Cerebellum (tissue), 4 donors: ENCODE measurements at places on chromosomes 13 and 19.

DNA sequence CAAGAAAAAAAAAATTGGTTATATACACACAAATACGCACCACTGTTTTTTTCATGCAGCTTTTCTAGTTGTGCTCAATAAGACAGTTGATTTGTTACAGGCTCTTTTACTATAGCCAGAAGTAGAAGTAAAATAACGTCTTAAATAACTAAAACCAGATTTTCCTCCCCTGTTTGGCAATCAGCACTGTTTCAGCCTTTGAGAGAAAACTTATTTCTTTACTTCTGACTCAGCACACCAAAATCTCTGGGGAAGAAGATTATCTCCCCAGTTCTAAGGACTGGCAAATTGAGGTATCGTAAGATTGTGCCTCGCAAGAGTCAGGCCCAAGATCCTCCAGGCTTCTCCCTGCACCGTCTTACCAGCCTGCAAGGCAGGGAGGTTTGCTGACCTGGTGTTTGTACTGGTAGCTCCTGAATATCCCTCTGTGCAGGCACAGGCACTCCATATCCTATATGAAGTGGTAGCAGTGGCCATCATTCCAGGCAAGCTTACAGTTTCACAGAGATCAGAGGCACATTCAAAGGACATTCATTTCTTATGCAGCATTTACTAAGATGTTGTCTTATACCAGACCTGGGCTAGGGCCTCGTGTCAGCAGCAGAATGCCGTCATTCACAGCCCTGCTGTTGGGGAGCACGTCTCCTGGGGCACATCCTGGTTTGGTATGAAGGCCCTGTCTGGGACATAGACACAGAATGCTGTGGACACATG lies 268.2 kb downstream of the ZNF536 start:
- no peak for DNase-seq

GRCh38 chr19:31334849-31335624 lies 14.2 kb downstream of the TSHZ3 start:
- no peak for DNase-seq

DNA sequence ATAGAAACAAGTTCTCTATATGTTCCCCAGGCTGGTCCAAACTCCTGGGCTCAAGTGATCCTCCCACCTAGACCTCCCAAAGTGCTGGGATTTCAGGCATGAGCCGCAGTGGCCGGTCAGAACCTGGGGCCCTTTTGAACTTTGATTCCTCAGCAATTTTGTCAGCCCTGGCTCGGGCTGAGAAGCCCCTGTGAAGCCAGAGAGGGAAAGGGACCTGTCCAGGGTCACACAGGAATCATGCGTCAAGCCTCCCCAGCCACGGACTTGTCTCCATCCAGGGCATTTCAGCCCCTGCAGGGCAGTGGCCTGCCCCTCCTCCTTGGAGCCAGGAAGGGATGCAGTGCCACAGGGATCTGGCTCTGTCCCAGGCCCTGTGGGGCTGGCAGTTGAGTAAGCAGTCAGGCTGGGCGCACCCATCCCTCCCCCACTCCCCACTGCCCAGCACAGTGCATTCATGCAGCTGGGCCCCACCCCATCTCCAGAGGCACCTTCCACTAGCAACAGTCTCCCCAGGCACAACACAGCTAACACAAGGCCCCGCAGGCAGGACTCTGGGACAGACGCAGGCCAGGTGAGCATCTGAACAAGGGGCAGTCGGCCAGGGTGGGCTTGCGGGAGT lies at the start of gene CAPS:
CAPS (plus strand) TSS at position 516 of the 619 bp plus-strand sequence. CDS start 153 bp downstream, outside the sequence.
- no peak for DNase-seq

GRCh38 chr13:30376426-30377311 lies 45.6 kb upstream of the UBE2L5 start:
- DNase-seq: no peak

DNA sequence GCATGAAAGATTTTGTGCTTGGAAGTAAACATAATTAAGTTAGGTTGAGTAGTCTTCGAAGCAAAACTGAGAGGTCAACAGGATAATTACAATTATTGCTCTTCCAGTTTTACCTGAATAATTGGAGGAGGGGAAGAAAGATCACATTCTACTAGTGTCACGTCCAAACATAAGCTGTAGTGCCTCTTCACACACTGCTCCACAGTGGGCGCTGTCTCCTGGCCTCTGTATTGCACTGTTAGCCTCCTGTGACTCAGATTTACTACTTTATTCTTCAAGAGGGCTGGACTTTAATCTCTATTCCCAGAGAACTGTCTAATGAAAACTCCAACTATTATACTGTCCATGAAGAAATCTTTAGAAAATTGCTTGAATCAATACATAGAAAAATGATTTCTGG lies 62.9 kb downstream of the TRPC4 start:
- DNase-seq: no peak

DNA sequence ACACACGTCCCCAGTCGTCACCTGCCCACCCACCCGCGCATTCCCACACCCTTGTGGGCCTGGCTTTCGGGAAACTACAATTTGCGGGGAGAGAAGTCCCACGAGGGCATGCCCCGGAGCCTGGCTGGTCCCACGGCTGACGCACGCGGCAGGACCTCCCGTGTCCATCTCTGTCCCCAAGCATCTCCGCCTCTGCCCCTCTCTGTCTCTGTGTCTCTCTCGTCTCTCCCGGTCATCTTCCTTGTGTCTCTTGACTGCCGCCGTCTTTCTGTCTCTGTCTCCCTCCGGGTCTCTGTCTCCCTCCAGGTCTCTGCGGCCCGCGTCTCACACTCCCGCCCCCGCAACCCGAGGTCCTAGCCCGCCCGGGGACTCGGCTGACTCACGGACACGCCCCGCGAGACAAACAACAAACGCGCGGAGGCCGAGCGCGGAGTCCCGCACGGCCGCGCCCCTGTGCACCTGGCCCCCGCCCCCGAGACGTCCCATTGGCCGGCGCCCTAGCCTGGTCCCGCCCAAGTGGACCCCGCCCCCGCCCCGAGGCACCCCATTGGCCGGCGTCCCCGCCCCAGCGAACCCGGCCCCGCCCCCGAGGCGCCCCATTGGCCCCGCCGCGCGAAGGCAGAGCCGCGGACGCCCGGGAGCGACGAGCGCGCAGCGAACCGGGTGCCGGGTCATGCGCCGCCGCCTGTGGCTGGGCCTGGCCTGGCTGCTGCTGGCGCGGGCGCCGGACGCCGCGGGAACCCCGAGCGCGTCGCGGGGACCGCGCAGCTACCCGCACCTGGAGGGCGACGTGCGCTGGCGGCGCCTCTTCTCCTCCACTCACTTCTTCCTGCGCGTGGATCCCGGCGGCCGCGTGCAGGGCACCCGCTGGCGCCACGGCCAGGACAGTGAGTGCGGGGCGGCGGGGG lies at the start of gene FGF22:
FGF22 (plus strand) TSS at position 627 of the 908 bp plus-strand sequence; CDS start at position 674, 47 bp downstream.
- DNase-seq: peak; percentile 98

- DNase-seq: peak; percentile 71
Observed at GRCh38 chr19:45443462-45444317, 20.0 kb upstream of the ERCC1 start.

DNA sequence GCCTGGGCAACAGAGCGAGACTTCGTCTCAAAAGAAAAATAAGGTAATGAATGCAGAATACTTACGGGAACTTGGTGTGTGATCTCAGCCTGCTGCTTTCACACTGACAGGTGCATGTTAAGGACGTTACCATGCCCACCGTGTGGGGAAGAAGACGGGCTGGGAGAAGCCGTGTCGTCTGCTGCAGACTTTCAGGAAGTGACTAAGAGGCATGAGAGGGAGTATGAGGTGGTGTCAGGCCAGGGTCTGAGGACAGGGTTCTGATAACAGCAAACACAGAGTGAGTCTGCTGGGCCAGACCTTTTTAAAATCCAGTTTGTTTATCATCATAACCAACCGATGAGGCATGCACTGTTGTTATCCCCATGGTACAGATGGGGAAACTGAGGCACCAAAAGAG lies 13.6 kb upstream of the GALP start:
- DNase-seq: no peak

DNA sequence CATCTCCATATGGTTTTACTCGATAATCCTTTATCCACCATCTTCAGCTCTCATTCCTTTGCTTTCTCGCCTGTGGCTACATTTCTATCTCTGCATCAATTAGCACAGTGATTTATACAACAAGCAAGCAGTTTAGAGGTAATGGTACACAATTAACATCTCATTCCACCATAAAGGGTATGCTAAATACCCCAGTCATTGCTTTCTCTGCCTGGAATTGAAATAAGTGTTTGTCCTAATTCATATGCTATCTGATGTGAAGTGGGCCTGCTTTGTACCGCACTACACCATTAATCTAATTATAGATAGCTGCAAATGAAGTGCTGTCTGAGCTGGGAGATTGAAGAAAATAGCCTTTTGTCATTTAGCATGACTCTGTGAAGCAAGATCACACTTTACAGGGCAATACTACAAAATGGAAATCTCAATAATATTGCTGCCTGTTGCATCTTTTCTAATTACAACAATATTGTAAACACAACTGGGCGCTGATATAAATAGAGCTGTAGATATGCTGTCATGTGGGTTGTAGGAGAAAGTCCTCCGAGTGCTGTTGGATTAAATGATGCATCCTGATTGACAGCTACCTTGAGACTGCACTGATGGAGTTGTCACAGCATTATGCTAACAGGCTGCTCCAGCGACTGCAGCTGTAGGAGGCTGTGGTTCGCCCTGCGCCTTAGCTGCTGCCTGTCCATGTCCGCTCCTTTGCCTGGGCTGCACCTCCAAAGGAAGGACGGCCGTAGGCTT lies 78.2 kb downstream of the GGACT start:
- no peak for DNase-seq

DNA sequence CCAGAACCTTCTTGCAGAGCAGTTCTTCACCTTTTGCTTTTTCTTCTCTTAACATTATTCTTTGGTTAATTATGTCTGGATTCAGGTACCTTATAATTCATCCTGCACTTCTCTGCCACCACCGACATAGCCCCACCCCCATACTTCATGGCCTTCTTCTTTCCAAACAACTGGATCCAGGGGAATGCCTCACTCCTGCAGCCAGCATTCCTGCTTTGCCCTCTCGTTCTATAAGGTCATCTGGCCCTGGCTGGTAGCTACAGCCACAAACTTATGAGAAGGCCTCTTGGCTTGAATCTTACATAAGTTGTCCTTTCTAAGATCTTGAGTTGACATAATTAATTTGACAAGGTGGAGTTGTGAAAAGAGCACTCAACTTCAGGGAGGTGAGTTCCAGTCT lies 84.1 kb upstream of the FRY start:
- DNase-seq: no peak

DNA sequence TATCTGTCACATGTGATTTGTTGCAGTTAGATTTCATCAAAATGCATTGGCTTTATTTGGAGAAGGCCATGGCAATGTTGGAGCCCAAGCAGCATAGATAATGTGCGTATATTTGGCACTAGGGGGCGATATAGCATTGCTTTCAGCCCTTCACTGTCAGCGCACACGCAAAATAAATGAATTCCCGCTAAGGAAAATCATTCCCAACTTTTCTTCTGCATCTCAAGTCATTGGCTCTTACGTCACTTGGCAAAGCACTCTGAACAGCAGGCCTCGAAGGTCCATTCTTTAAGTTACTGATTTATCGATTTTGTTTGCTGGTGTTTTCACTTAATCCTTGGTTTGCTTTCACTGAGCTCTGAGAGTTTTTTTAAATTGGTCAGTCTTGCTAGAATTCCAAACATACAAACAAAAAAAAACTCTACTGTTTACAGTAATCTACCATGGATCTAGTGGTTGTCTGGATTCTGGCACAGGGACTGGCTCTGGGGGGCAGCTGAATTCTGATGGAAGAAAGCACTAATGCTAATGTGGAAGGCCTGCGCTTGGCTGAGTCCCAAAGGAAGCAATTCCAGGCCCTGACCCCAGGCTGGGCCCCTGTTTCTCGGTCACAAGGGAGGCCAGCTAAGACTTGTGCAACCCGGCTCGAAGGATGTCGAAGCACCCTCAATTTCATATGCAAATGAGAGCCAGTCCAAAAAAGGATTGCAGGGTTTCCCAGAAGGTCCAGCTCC lies 97.7 kb upstream of the IPO5 start:
- DNase-seq: peak; percentile 51

DNA sequence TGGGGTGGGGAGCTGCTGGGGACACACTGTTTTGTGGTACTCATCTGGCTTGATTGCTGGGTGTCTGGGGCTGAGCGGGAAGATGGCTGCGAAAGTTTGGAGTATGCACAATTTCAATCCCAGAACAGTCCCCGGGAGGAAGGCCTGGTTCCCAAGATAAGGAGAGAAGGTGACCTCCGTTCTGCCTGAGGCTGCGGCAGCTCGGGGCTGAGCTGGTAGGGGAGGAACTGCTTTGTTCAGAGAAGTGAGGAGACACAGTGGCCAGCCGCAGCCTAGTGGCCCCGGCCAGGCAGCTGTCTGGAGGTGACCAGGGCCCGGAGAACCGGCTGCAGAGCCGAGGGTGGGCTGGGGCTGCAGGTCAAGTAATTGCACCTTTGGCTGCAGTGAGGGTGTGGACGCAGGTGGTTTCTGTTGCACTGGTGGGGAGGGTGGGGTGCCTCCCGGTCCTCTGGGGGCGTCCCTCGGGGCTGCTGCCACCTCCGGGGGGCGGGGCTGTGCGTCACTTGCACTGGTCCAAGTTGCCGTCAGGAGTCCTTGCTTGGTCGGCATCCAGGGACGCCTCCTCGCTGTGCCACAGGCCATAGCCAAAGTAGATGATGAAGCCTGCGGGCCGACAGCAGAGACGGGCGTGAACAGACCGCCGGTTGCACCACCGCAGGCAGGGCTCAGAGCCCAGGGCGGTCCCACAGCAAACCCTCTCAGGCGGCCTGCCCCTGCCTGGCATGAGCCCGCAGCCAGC lies 81.3 kb downstream of the SLC7A1 start:
- no peak for DNase-seq

DNA sequence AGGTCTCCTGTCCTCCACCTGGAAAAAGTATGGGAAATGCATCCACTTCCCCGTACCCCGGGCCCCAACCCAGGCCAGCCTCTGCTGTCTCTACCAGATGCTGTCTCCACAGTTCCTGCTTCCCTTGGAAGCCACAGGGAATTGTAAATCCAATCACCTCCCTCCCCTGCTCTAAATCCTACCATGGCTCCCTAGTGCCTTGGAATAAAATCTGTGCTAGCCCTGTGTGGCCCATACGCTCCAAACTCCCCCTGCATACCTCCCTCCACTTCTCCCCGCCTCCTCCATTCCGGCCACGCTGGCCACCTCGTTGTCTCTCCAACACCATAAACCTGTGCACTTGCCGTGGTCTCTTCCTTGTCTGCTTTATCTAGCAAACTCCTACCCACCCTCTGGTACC lies 31.2 kb downstream of the UNC13A start:
- no peak for DNase-seq

DNA sequence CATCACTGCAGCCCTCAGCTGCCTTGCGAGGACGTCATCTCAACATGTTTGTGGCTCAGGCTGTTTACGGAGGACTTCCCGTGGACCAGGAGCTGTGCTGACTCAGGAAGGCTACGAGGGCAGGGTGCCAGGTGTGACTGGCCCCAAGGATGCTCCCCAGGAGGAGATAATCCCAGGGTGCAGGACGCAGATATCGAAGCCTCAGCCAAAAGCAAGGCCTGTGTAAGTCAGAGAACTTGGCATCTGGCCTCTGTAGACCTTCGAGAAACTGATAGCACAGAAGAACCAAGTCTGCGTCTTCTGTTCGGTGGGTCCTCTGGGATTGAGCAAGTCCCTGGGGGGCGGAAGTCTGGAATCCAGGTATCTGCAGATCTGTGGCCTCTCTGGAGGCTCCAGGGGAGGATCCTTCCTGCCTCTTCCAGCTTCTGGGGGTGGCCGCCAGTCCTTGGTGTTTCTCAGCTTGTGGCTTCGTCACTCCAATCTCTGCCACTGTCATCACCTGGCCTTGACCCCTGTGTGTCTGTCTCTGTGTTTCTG lies 2.6 kb upstream of the DOHH start:
- DNase-seq: no peak
